NCI-H446 treated with DMSO at 0.1 percent for 48 hours (cell line): ENCODE measurements at places on chromosomes 13 and 19.

- DNase-seq, result no peak
These were observed 66.0 kb upstream of the ZNF527 start for GRCh38 chr19:37304884-37305255.

- no peak for DNase-seq
These were observed 134.5 kb upstream of the TMTC4 start for GRCh38 chr13:100809129-100809390.

DNA sequence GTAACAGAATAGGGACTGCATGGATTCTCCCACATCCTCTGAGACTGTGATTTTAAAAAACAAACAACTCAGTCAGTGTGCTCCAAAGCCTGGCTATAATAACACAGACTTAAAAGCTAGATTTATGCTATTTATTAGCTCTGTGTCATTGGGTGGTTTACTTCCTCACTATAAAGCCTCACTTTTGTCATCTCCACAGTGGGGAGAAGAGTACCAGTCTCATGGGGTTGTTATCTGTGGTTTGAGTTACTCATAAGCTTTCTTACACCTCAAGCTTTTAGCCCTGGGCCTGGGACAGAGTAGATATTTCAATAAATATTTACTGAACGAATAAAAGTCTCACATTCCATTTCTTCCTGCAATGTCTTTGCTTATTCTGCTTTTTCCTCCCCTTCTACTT is 5.3 kb downstream of the RNASEH2B start:
- DNase-seq, result no peak

- no peak for DNase-seq
These were observed 143.6 kb downstream of the CACNA1A start for GRCh38 chr19:13362668-13363067.

GRCh38 chr13:98452851-98453843 is 123.8 kb downstream of the STK24 start:
- no peak for DNase-seq

- no peak for DNase-seq
These were observed 48.3 kb downstream of the SLC7A1 start for GRCh38 chr13:29547153-29547552.

DNA sequence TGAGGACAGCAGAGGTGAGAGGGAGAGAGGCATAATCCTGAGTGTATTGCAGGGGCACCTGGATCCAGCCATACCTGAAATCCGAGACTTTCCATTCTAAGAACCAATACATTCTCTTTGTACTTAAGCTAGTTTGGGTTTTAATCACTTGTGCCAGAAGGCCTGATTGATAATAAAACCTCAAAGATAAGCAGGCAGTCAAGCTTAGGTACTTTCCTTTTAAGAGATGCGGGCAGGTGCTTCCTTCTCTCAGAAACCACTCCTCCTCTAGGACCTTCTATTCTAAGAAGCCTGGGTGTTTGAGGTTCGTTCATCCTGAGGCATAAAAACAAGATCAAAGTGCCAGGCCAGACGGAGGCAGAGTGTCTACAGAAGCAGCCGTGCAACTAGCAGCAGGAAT is 22.2 kb downstream of the FAM187B start:
- DNase-seq, result no peak

GRCh38 chr13:79479882-79480281 is 1.1 kb upstream of the NDFIP2 start:
- no peak for DNase-seq

DNA sequence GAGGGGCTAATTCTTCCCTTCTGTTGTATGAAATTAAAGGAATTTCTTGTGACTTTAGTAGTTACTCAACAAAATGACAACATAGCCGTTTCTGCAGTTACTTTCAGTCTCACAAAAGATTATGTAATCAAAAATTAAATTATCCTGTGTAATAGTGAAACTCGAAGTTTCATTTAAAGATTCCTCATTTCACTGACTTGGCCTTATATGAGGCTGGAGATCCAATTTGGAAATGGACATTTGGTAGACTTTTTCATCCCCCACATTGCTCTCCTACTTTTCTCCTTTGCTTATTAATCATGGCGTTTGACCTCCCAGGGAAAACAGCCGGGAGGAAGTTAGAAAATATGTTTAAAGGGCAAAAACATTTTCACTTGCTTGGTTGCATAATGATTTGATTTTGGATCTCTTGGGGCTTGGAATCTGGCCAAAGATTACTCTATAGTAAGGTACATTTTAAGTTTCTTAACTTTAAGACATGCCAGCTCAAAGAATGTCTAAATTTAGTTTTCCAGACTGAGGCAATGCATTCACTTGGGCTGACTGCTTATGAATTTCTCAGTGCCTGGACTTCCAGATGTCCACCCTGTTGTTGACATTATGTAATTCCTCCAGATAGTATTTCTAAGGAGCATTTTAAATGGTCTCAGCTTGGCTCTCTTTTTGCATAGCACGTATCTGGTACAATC is 1364.9 kb upstream of the MIR17HG start:
- no peak for DNase-seq

- DNase-seq, result no peak
These were observed 35.1 kb downstream of the RNF6 start for GRCh38 chr13:26186995-26187394.

- DNase-seq, result no peak
These were observed 10.8 kb upstream of the CCNA1 start for GRCh38 chr13:36421447-36421846.

- no peak for DNase-seq
These were observed 85.0 kb downstream of the TDRD3 start for GRCh38 chr13:60482012-60482411.

GRCh38 chr19:18850471-18851375 is 19.0 kb downstream of the UPF1 start:
- DNase-seq, result no peak

DNA sequence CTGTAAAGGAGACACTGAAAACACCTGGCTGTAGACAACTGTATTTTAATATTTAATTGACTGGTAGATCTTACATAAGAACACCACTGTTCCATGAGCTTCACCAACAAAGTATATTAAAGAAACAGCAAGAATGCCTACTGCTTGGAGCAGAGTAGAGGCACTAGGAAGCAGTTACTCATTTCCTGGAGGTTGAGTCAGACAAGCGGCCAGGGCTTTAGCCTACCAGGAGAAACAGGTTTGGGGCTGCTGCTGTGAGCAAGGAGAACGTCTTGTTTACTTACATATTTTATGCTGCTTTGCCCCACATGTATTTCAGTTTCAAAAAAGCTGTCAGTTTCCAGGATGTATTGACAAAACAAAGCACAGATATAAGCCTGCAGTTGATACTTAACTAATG is 33.4 kb downstream of the ALG5 start:
- DNase-seq, result no peak
